Stimulated activated CD4-positive, alpha-beta T cell treated with anti-CD3 and anti-CD28 coated beads, TNF-alpha, amount 100 ng/mL, for 1 hour (primary cell): ENCODE measurements at places on chromosomes 5 and 9.

DNA sequence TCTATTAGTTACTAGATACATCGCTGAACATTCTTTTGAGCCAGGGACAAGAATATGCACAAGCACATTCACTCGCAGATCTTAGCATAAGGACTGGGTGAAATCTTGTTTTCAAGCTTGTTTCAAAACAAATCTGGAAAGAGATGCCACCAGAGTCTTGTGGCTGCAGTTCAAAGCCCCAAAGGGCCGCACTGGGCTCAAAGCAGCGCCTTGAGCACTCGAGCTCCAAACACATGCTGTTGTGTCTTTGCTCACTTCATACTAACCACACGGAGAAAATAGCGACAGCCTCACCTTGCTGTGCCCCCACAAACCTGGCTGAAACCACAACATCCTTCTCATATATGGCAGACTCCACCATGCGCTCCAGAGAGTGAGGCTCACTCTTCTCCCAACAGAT lies 34.2 kb upstream of the IL7R start:
- DNase-seq: no peak

DNA sequence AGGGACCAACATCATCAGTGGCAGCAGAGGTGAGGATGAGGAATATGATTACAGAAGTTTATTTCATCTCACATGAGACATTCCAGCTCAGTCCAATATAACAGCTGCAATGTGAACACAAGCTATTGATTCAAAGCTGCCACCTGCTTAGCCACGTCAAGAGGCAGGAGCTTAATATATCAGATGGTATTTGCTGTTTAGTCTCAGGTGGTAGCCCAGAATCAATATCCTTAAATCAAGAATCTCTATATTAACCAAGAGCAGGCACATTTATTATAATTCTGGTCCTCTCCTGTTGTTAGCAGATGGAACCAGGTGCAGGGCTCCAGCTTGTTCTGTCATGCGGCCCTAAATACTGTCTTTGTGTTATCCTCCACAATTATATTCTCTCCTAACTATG lies 431.6 kb downstream of the ICE1 start:
- no peak for DNase-seq

DNA sequence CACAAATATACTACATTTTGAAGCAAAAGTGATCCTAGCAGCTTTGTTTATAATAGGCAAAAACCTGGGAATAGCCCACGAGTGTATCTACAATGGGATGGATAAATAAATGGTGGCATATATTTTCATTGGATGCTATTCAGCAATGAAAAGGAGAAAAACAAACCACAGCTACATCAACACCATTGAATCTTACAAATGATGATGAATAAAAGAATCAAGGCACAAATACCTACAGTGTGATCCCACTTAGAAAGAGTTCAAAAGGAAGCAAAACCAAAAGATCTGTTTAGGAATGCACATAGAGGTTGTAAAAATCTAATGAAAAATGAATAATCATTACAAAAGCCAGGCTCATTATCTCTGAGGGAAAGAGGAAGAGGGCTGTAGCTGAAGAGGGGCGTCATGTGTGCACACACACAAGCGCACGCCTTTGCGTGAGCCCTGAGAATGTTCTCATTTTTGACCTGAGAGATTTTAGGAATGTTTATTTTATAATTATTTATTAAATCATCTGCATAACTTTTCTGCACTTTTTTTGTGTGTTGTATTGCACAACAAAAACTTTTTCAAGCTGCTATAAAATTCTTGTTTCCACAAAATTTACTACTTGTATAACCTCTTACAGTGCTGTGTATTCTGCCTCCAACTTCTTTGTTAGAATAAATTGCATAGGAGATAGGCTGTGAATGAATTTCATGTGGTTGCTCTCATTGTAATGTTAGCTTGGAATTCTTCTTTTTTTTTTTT lies 5.9 kb upstream of the RHOBTB3 start:
- no peak for DNase-seq

GRCh38 chr5:73948720-73949119 lies 322.7 kb downstream of the ARHGEF28 start:
- DNase-seq: no peak

GRCh38 chr9:15400281-15400941 lies 22.3 kb upstream of the SNAPC3 start:
- DNase-seq: no peak

DNA sequence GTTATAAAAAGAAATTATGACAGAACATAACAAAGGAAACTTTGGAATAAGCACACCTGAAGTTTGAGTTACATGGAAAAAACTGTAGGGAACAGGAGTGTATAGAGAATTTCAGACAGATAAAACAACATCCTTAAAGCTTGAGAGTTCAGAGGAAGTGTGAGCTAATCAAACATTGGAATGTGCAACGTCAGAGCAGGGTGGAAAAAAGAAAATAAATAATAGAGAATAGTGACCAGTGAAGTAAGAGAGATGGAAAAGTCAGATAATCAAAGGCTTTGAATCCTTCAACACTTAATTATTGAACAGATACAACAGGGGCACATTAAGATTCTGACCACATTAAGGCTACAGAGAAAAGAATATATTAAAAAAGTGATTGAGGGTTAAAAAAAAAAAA lies 128.5 kb upstream of the CDH10 start:
- DNase-seq: no peak

DNA sequence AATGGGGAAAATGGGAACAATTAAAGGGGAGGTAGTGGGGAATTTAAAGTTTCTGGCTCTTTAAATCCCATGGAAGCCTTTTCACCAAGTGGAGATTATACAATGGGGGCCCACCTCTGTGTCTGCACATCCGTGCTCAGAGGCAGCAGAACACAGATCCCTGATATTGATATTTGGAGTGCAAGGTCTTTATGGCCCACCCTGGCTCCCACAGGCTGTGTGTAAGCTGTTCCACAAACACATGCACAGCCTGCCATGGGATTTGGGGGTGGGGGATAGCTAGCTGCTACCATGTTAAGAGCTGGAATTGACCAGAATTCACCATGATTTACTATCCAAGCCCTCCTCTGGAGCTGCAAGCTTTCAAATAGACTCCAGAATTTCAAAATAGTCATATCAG lies 55.9 kb downstream of the RASGEF1C start:
- DNase-seq: no peak

DNA sequence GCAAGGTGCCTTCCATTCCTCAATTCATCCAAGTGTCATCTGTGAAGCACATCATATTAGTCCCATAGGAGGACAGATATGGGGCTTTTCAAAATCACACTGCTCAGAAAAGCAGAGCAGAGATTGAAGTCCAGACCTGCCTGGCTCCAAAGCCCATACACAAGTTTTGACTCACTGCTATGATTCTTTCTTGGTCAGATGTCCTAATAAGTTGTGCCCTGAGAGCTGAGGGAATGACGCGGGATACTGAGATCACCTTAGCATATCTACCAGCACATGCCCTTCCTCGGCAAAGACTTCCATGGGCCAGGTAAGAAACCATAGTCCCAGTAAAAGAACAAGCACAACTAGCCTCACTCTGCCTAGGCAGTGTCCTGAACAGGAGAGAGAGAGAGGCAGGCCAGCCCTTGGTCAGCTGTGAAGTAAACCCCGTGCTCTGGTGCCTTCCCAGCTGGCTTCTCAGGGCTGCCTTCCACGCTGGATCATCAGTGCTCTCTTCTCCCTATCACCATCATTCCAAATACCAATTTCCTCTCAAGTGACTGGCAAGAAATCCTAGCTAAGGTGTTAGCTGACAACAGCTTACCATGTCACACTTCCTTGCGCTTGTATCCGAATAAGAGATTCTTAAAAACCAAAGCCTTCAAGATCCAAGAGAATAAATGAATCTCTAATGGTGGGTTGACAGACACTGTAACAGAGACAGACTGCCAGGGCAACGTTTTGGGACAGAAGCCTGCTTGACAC lies 73.2 kb downstream of the SIL1 start:
- DNase-seq: no peak

- no peak for DNase-seq
These were observed 59.6 kb upstream of the SLC27A6 start for GRCh38 chr5:128905568-128906110.

DNA sequence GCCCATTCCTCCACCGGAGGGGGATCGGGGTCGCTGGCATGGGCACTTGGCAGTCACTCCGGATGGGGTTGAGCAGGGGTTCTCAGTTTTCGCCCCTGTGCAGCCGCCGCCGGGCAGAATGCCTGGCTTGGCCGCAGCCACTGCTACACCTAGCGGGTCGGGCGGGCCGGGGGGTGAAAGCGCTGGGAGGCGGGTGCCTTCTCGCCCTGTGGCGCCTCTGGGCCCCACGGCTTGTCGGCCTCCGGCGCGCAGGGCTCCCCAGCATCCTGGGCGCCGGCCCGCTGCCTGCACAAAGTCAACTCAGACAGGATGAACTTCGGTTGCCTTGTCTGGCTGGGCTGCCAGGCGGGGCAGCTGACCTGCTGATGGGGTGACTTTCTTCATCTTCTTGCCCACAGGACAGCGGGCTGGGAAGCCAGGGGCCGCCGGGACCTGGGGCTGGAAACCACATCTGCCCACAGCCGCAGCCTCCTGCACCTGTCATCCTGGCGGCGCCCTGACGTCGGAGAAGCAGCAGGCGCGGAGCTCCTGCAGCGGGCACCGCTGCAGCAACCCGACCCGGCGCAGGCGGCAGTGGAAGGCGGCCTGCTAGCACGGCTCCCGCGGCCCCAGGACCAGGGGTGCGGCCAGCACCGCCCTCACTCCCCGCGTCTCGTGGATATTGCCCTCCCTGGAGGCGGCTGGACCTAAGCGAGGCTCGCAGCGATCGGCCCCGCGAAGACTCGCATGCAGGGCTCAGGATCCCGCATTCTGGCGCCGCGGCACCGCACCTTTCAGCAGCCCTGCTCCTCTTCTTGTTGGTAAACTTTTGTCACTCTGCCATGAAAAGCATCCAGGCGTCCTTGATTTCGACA lies 1.3 kb upstream of the ANKRD18A start:
- peak; percentile 13 for DNase-seq

- peak; percentile 20 for DNase-seq
These were observed 57.9 kb upstream of the IER5L start for GRCh38 chr9:129235931-129236331.

DNA sequence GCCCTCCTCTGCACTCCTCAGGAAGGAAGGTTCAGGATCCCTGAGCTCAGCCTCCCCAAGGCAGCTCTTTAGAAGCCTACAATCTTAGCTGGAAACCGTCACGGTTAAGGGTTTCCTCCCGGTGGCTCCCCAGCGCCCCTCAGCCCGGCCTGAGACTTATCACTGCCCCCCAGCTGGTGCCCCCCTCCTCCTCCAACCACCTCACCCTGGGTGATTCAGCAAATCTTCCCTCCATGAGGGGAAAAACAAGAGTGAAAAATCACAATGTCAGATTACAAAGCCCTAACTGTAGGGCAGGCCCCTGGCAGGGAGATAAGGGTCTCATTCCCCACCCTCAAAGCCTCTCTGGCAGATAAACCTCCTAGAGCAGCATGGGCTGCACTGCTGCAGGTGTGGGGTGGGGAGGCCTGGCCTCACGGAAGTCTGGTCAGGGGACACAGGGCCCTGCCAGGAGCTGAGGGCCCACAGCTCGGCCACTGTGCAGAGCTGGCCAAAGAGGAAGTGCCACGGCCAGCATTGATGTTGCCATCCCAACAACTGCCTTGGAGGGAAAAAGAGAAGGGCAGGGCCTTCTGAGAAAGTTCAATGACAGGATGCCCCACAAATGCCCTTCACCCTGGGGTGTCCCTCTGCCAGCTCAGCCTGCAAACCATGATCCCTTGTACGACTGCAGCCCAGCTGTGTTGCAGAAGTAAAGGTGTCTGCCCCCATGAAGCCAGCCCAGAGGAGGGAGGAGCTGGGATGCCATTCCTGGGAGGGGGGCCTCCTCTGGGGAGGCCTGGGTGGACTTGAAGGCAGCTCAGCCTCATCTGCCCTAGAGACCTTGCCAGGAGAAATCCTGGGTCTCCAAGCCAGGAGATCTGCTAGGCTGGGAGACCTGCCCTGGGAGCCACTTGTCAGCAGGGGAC lies 25.9 kb downstream of the GFI1B start:
- DNase-seq: no peak

DNA sequence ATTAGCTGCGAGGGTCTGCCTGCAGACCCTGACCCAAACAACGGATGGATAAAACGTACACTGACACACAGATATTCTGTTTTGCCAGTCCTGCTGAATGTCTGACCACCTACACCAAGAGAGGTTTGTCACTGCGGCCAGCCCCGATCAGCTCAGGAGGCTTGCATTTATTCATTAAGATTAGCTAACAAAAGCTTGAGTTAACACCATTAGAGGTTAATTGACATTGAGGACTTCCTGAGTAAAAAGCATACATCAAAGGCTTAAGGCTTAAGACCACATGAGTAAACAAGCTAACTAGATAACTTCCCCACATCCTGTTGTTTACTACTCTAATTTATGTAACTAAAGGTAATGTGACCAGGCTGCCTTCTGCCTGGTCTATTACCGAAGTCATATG lies 198.1 kb upstream of the TRPC7 start:
- no peak for DNase-seq

- DNase-seq: no peak
These were observed 13.7 kb upstream of the AJM1 start for GRCh38 chr9:136828474-136829140.

- no peak for DNase-seq
These were observed 129.9 kb upstream of the ANKH start for GRCh38 chr5:15001517-15001916.

DNA sequence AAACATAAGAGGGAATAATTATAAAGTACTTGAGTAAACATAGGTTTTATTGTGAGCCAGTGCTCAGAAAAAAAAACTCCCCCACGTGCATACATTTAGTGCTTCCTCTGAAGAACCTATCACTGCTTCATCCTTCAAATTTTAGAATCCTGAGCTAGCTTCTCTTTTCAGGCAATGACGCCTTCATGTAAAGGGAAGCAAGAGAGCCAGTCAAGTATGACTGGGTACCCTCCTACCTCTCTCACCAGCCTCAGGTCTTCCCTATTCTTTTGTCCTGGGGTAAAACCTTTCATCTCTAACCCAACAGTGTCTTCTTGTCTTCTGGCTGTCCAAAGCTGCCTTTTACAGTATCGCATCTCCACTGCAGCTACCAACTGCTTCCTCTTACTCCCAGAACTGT lies 32.0 kb downstream of the PLPP1 start:
- DNase-seq: no peak

DNA sequence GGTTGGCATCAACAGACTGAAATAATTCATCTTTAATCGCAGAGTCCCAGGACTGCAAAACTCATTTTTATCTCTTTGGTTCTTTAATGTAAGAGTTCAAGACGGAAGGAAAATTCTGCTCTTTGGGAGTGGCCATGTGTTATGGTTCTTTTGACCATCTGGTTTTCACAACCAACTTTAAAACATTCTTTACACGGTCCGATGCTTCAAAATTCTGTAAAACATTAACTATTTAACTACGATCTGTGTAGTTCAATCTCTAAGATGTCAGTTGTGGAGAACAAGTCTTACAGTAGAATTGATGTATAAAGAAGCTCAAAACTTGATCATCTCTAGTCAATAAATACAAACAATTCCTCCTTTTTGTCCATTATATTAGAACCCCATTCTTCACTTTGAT lies 83.0 kb downstream of the CMYA5 start:
- no peak for DNase-seq

- no peak for DNase-seq
These were observed 943.7 kb downstream of the CDH18 start for GRCh38 chr5:19044311-19044710.

GRCh38 chr5:72920690-72921502 lies 34.9 kb upstream of the FCHO2 start:
- DNase-seq: no peak
